Fibroblast of upper back skin (primary cell): ENCODE measurements at places on chromosomes 7 and 10.
A peak's percentile ranks its signal among the peaks of the same experiment; 100 is the strongest.

GRCh38 chr10:3738855-3739350 is 46.1 kb downstream of the KLF6 start:
- no peak for DNase-seq

GRCh38 chr7:255721-256361 is 34.1 kb upstream of the FOXL3 start:
- DNase-seq = no peak

GRCh38 chr10:89206402-89207180 is 526 bp downstream of the CH25H start:
- DNase-seq = no peak

DNA sequence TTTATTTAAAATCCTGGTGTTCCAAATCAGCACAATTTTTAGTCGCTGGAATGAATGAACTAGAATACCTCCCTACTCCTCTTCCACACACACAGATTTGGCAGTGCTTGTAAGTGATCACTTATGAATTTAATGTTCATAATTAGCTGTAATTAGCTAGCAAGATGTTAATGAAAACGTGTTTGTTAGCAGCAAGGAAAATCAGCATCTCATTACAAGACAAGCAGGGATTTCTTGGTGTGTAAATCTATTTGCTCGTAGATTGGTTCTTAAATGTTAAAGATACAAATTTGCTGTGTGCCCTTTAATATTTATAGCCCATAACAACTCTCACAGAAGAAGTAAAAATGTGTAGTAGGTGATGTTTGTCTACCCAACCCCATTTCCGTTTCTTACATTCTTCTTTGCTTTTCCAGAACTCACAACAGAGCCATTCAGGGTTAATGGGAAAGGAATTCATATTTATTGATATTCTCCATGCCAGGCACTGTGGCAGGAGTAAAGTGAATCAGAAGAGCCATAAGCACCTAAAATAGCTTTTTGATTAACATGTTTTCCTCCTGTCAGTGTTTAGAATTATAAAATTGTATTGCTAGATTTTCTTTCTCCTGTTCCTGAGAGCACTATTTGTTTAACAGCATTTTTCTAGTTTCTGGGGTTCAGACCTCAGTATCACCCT is 49.6 kb downstream of the SEMA3C start:
- DNase-seq = no peak

- DNase-seq = no peak
Observed at GRCh38 chr10:96608262-96608661, 21.4 kb upstream of the TM9SF3 start.

DNA sequence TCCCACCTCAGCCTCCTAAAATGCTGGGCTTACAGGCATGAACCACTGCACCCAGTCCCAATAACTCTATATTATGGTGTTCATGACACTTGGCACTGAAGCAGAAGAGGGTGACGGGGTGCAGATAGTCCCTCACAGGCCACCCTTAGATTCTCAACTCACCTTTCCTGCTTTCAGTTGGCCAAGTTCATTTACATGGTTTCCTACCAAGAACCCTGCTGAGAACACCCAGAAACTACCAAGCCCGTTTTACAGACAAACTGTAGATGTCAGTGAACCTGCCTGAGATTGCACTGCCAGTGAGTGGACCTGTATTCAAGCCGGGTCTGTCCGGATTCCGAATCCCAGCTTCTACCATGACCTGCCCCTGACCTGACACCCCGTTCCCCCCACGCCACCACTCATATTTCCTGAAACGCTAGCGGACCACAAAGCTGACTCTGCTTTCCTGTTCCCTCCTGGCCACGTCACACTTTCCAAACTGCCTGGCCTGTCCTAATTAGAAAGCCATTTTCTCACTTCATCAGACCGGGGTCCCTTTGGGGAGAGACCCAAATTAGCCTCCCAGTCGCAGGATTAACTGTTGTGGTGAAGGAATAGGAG is 17.3 kb downstream of the GRID2IP start:
- DNase-seq = no peak

- DNase-seq = no peak
Observed at GRCh38 chr10:106576534-106576933, 588.0 kb downstream of the SORCS1 start.

DNA sequence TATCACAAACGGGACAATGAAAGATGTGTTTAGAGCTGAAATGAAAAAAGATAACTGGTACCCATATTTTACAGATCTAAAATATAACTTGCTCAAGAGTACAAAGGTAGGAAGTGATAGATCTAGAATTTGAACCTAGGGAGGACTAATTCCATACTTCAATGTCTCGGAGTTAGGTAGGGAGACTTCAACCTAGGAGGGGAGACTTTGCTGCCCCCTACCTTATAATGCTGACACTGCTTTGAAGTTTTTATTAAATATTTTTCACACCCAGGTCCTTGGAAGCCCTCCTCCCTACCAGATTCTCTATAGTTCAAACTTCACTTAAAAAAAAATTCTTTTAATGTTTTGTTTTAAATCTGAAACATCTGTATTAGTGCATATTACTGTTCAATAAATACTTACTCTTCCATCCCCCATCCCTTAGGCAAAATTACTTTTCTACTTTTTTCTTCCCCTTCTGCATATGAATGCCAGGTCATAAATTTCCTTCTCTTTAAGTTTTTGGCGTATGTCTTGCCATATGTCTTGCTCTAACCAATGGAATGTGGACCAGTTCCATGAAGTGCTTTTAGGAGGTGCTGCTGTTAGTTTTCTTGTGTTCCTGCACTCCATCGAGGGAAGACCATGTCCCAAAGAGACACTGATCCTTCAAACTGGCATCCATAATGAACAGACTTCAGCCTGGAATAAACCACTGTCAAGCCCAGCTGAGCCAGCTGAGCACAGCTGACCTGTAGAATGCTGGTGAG is 57.8 kb downstream of the MICU1 start:
- peak; percentile 58 for DNase-seq
